ENCODE measurements at places on chromosomes 12 and 14.

- no peak for DNase-seq
These were observed 88.2 kb downstream of the TSPAN9 start for GRCh38 chr12:3165078-3165980.

DNA sequence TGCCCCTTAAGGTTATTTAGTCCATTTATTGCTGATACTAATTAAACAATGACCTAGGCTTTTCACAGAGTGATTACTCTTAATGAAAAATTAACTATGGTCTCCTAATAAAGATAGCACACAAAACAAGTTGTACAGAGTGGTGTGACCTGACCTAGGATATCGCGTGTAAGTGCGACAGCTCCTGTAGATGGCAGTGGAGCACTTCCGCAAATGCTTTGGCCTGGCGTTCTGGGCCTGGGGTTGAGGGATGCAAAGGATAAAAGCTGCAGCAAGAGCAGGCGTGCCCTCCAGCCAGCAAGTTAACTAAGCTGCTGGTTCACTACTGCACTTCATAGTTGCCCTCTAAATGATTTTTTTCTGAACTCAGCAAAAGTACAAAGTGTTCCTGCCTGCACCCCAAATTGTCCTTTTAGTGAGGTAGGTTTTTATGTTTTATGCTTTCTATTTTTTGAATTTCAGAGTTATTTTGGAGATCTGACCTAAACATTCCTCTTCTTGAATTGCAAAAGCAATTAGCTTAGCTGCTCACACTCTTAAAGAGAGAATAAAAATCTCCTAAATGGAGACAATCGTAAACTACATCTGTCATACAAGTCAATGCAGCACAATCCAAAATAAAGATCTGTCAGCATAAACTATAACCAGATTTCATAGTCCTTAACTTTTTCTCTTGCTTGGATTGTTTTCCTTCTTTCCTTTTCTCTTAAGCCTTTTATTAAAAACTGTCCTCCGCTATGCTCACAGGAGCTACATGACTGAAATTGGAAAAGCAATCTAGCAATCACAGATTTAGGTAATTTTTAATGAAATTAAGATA is 379.6 kb downstream of the LRIG3 start:
- DNase-seq, result no peak

- DNase-seq, result no peak
These were observed 376.4 kb upstream of the DDHD1 start for GRCh38 chr14:53529519-53529918.

GRCh38 chr12:111182382-111182781 is 186.5 kb downstream of the PHETA1 start:
- DNase-seq, result no peak

- DNase-seq, result no peak
These were observed 234.4 kb upstream of the DAAM1 start for GRCh38 chr14:58954052-58954451.

GRCh38 chr12:33614630-33615029 is 175.0 kb upstream of the SYT10 start:
- DNase-seq, result no peak

GRCh38 chr12:90959538-90960139 is 4.7 kb upstream of the CCER1 start:
- DNase-seq, result peak; percentile 43

GRCh38 chr14:92510972-92511371 is 2.6 kb upstream of the RIN3 start:
- no peak for DNase-seq

GRCh38 chr12:54392485-54393206 is 8.1 kb upstream of the ZNF385A start:
- no peak for DNase-seq

DNA sequence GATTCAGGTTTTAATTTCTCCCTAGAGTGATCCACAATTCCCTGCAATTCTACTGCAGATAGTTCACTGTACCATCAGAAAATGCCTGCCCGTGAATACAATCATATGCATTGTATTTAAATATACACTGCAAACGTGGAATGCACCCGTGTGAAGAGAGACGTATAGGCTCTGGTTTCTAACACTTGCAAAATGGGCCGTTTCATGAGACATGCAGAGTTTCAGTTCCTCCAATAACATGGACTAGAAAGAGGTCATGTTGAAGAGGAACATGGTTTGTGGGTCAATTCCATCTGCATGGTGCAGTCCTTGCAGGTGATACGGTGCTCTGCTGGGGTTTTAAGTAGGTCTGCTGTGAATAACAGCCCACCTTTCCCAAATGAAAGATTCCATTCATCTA is 373.3 kb downstream of the TMEM132D start:
- no peak for DNase-seq

DNA sequence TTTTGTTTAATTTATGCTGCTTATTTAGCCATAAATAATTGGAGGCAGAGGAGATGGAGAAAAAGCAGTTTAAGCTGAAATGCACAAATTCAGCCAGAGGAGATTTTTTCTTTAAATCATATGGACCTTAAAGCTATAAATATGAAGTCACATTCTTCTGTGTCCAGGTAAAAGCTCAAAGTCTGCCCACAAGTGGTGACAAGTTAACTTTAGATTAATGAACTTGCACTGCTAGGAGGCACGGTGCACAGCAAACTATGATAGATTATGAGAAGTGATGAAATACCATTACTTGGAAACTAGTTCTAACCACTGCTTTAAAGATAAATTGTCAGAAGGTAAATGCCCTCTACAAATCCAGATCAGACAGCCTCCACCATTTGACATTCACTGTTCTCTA is 69.0 kb downstream of the IFT81 start:
- DNase-seq, result no peak

DNA sequence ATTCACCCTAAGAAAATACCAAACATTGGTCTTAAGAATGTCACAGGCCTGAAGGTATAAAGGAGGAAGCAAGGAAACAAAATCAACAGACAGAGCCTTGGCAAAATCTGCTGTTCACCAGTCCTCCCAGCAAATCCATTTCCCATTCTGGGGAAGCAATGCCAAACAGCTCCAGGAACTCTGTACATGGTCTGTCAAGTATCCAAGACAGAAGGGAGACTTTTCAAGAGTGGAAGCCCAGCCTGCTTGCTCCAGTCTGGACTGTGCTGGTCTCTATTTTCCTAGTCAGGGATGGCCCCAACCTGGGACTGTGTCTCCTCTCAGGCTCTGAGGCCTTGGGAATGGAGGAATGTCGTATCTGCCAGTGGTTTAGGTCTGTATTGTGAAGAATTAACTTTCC is 251.5 kb downstream of the DAD1 start:
- no peak for DNase-seq

- DNase-seq, result no peak
These were observed 101.9 kb downstream of the RFLNA start for GRCh38 chr12:124396544-124397398.

GRCh38 chr12:101685092-101685491 is 12.3 kb upstream of the CHPT1 start:
- DNase-seq, result no peak

DNA sequence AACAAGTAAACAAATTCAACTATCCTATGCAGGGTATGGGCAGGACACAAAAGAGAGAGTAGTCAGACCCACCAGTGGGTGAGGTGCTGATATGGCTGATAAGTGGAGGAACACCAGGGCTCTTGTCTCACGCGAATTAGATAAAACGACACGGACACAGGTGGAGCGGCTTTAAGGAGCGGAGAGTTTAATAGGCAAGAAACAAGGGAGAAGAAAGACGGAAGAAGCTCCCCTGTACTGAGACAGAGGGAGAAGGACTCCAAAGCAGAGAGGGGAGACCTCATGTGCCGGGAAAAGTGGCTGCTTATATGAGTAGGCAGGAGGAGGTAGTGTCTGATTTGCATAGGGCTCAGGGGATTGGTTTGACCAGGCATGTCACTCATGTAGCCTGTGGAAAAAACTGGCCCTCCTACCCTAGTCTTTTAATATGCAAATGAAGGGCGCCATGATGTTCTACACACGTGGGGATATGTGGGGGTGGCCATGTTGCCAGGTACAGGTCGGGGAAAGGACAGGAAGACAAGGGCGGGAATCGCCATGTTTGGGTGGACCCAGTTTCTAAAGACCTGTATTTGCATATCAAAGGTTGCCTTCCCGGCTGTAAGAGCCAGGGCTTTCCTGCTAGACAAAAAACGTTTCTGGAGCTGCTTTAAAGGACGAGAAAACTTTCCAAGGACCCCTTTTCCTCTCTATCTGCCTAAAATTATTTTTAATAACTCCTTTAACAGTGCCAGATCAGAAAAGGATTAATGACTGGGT is 28.8 kb downstream of the RPGRIP1 start:
- peak; percentile 92 for DNase-seq

- DNase-seq, result no peak
These were observed 1.8 kb downstream of the MON2 start for GRCh38 chr12:62468397-62468796.

- DNase-seq, result peak; percentile 46
These were observed 16.6 kb upstream of the CLEC2A start for GRCh38 chr12:9948606-9949296.

DNA sequence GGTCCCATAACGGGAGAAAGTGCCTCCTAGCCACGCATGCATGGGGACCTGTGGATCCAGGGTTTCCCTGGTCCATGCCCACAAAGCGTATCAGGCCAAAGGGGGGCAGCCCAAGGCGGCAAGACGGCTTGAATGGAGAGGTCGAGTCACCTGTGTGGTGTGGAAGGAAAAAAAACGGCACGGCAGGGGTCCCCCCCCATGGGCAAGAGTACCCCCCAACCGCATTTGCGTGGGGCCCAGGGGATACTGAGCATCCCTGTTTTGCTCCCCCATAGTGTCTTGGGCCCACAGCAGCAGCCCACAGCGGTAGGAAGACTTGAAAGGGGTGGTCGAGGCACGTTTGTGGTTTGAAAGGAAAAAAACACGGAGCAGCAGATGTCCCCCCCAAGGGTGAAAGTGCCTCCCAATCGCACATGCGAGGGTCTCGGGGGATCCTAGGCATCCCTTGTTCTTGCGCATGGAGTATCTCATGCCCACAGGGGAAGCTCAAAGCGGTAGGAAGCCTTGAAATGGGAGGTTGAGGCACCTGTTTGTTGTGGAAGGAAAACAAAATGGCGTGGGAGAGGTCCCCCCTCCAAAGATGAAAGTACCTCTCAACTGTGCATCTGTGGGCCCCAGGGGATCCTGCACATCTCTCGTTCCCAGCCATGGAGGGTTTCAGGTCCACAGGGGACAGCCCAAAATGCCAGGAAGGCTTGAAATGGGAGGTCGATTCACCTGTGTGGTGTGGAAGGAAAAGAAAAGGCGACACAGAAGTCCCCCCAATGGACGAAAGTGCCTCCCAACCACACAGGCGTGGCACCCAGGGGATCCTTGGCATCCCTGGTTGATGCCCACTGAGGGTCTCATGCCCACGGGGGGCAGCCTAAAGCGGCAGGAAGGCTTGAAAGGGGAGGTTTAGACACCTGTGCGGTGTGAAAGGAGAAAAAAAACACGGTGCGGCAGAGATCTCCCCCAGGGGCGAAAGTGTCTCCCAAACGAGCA is 577.5 kb downstream of the ALG10 start:
- DNase-seq, result no peak

Data from CD4-positive, alpha-beta T cell treated with Interleukin-17A for 1 hour (primary cell).